ENCODE measurements at places on chromosomes 1 and 21. TPM values are rescaled to one million over a fixed set of nuclear protein-coding genes. Genes with fewer than 3 reads are reported as not detected.

The ANKRD45 gene
- not detected for total RNA-seq

The KCNQ4 gene
- 0.11 TPM for total RNA-seq

The AMY1A gene
- not detected for total RNA-seq

The KLHDC9 gene
- total RNA-seq: not detected

GRCh38 chr1:61452176-61453035, 272.5 kb downstream of the TM2D1 start:
- DNase-seq: peak; percentile 67

DNA sequence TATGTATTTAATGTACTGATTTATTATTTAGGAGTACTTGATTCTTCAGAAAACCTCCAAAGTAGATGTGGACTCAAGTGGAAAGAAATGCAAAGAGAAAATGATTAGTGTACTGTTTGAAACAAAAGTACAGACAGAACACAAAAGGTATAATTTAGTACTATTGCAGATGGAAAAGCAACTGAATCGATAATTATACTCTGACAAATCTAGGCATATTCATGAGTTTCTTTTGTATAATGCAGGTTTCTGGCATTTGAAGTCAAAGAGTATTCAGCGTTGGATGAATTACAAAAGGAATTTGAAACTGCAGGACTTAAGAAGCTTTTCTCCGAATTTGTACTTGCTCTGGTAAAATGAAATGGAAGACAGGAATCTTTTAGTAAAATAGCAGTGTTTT, 12.5 kb downstream of the RWDD3 start:
- no peak for DNase-seq

GRCh38 chr1:62426237-62426636, 10.6 kb upstream of the USP1 start:
- DNase-seq: peak; percentile 45

Measured in SK-MEL-5 (cell line).